SJSA1 (cell line): ENCODE measurements at places on chromosomes 13 and 19.

DNA sequence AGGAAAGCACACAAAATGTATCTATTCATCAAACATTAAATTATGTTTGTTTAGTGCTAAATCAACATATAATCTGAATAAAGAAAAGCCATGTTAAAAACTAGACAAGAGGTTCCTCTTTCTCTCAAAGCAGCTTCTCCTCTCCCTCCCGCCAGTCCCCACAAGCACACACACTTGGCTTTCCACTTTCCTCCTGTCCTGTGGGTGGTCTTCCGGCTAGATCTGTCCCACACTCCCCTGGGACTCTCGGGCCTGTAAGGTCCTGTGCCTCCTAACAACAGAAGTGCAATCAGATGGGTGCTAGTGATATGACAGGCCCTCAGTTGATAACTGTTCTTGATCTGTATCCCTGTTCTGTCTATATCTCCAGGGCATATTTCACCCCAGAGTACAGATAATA, 45.6 kb upstream of the RAP2A start:
- DNase-seq, result peak; percentile 62

- DNase-seq, result no peak
These were observed 676.1 kb upstream of the KLHL1 start for GRCh38 chr13:70784207-70784989.

DNA sequence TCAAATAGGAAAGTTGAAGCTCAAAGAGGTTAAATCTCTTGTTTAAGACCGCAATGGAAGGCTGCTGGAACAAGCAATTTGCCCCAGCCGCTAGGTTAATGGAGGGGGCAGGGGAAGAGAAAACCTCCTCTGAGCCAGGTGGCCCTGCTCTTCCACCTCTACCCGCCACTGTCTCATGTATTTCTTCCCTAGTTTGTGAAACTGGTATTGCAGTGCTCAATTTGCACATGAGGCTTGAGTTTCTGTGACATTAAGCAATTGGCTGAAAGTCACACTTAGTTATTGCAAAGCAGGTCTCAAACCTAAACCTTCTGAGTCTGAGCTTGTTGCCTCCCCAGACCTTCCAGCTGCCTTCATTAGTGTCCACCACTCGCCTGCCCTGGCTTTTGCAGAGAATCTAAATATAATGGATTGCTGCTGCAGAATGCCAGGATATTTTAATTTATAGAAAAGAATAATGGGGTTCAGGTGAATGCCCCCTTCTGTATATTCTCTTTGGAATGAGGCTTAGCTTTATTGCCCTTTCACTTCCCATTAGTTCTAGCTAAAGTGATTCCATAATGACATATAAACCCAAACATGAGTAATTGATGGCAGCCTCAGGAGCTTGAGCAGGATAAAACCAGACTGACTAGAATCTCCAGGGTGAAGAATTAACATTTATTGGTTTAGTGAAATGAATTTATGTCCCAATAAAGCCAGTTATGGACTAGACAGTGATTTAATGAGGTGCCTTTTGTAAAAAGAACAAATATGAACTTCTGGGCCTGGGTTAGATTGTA, 27.0 kb upstream of the OLFM4 start:
- no peak for DNase-seq

DNA sequence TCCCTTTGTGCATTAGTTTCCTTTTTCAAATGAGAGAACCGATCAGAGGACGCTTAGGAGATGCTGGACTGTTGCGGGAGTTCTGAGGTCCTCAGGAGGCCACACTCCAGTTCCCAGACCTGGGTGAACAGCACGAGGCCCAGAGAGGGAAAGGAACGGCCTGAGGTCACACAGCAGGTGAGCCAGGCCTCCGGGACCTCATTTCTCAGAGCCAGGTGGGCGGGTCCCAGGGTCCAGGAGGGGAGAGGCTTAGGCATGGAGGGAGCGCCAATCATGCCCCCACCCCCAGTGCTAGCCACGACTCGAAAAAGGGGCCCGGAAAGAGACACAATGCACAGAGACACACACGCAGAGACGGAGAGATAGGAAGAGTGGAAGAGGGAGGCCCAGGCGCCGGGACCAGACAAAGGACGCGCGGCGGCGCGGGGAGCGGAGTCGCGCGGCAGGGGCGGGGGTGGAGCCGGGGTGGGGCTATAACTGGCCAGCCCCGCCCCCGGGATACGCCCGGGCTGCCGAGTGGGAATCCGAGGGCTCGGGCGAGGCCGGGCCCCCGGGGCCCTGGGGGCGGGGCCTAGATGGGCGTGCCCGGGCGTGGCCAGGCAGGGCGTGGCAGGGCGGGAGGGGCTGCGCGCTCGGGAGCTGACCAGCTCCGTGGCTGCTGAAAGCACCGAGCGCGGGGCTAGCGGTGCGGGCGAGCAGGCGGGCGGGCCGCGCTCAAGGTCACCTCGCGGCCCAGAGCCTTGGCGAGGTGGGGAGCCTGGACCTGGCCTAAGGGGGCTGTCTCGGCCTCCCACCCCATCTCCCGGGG, 1.6 kb downstream of the ELAVL3 start:
- no peak for DNase-seq

- DNase-seq, result no peak
These were observed 21.0 kb upstream of the DPP9 start for GRCh38 chr19:4744451-4745174.

- no peak for DNase-seq
These were observed 1.5 kb upstream of the TMEM145 start for GRCh38 chr19:42311657-42312056.

- DNase-seq, result peak; percentile 55
These were observed at the start of gene DENND1C for GRCh38 chr19:6481541-6482342. TSS of gene DENND1C (minus strand) at chr19:6481787. CDS start at chr19:6481695, 92 bp downstream.

- DNase-seq, result no peak
These were observed 30.0 kb downstream of the GRIK5 start for GRCh38 chr19:42040031-42040430.

DNA sequence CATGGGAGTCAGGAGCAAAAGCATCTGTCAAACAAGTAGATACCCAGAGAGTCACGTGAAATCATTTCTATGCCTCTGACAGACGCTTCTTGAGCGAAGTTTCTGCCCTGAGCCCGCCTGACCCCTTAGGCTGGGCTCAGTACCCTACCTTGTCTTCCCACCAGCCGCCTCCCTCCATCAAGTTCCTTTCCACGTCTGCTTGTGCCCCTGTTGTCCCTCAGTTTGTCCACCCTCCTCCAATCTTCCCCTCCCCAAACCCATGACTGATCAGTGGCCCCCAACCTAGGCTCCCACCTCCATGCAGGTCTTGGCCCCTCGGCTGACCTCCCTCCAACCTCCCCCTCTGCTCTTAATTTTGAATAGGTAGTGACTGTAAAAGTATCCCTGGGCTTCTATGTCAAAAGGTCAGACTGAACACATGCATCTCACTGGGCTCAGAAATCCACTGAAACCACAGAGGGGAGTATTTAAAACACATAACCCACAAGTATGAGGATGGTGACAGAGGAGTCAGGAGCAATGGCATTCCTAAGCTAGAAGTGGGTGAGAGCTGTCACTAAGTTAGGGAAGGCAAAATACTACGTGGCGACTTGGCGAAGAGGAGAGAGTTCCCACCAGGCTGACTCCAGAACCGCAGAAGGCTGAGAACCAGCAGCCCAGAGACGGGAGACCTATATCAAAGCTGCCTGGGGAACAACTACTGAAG, 1.7 kb upstream of the ZNF446 start:
- DNase-seq, result no peak

DNA sequence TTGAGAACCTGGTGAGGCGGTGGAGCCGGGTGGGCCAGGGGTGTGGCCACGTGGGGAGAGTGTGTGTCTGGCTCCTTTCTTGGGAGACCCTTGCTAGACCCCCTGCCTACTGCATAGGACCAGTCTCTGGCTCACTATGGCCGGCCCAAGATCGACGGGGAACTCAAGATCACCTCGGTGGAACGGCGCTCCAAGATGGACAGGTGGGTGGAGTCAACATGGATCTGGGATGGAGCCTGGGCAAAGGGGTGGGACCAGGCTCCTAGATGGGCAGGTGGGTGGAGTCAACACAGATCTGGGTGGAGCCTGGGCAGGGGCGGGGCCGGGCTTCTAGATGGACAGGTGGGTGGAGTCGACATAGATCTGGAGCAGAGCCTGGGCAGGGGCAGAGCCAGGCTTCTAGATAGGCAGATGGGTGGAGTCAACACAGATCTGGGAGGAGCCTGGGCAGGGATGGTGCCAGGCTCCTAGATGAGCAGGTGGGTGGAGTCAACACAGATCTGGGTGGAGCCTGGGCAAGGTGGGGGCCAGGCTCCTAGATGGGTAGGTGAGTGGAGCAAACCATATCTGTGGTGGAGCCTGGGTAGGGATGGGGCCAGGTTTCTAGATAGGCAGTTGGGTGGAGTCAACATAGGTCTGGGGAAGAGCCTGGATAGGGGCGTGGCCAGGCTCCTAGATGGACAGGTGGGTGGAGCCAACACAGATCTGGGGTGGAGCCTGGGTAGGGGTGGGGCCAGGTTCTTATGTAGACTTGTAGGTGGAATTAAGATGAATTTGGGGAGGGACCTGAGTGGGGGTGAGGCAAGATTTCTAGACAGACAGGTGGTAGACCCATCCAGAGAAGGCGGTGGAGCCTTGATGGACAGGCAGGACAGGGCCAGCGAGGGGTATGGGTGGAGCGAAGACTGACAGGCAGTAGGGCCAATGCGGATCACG, 56.5 kb downstream of the VAV1 start:
- DNase-seq, result no peak

- peak; percentile 57 for DNase-seq
These were observed 491 bp downstream of the ZNF525 start for GRCh38 chr19:53365899-53366493.

GRCh38 chr13:45510672-45511071, 45.9 kb downstream of the COG3 start:
- no peak for DNase-seq

GRCh38 chr19:47228168-47228936, 2.6 kb downstream of the BBC3 start:
- no peak for DNase-seq

- no peak for DNase-seq
These were observed 42.0 kb upstream of the SLC15A1 start for GRCh38 chr13:98794498-98794897.

DNA sequence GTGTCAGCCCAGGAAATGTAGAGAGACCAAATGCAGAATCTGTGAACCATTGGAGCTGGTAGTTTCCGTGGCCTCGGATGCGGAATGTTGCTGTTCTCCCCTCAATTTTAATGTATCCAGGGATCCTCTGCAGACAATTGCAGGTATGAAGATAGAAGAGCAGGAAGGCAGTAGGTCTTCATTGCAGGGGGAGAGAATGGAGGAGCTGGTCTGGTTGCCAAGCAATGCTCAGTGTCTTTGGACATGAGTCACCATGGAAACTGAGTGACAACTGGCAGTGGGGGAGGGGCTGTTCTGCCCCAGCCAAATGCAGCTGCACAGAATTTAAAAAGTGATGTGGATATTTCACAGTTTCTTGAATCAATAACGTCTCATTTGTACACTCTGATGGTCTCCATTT, 56.1 kb upstream of the ZNF835 start:
- DNase-seq, result no peak

GRCh38 chr13:108629988-108630387, 577 bp downstream of the MYO16 start:
- DNase-seq, result no peak

- no peak for DNase-seq
These were observed 111.4 kb downstream of the FRY start for GRCh38 chr13:32142956-32143375.

- no peak for DNase-seq
These were observed 242.4 kb downstream of the RGCC start for GRCh38 chr13:41699759-41700158.

- no peak for DNase-seq
These were observed 831.6 kb downstream of the EFNB2 start for GRCh38 chr13:105703843-105704242.

DNA sequence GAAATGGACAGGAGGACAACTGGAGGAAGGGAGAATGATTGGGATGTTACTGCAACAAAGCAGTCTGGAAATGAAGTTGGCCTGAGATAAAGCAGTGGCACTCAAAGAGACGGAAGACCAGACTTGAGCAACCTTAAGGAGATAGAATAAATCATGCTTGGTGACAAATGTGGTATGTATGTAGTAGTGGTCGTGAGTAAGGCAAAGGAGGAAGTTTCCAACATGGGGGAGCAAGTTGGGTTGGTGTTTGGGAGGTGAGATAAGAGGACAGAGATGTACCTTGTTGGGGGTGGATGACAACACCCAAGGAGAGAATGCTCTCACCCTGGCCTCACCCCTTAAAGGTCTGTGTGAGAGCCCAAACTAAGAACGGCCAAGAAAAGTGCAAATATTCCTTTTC, 420.5 kb downstream of the DIAPH3 start:
- DNase-seq, result no peak

GRCh38 chr13:63517371-63517770, 2101.7 kb upstream of the PCDH20 start:
- DNase-seq, result no peak

DNA sequence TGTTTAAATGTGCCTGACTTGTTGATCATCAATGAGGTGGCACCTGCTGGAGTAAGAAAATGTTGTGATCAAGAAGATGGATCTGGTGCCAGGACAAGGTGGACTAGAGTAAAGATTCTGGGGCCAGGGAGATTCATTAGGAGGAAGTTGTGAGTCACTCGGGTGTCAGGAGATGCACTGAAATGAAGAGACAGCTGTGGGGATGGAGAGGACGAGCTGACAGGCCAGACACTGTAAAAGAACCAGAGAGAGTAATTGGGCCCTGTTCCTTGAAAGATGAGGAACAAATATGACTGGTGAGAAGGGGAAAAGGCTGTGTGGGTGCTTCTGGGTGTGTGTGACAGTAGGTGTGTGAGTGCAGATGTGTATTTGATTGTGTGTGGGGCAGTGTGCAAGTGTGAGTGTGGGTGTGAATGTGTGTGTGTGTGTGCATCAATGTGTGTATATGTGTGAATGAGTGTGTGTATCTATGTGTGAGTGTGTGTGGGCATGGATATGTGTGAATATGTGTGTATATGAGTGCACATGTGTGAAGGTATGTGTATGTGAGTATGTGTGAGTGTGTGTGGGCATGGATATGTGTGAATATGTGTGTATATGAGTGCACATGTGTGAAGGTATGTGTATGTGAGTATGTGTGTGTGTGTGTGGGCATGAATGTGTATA, 260.5 kb downstream of the RFC3 start:
- no peak for DNase-seq

GRCh38 chr19:30755581-30755980, 383.4 kb downstream of the ZNF536 start:
- DNase-seq, result no peak

- DNase-seq, result no peak
These were observed 8.9 kb upstream of the MRPS31 start for GRCh38 chr13:40779796-40780285.

GRCh38 chr19:34075661-34076091, 96.6 kb upstream of the LSM14A start:
- no peak for DNase-seq

DNA sequence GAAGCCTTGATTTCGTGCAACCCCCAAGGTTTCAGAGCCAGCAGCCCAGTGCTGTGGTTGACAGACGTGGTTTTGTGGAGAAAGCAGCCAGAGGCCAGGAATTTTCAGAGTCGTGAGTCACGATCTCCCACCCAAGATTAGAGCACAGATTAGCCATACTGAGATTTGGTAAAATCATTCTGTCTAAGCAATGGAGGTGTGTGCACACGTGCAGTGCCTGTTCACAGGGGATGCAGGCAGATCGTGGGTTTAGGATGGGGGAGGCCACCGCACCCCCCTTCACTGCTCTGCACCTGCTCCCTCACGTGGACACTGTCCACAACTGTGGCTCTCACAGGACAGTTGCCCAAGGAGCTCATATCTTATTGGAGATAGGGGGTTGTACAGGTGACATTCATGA, 46.6 kb upstream of the GPR183 start:
- DNase-seq, result peak; percentile 81
